ENCODE measurements at places on chromosomes 5 and 9.

DNA sequence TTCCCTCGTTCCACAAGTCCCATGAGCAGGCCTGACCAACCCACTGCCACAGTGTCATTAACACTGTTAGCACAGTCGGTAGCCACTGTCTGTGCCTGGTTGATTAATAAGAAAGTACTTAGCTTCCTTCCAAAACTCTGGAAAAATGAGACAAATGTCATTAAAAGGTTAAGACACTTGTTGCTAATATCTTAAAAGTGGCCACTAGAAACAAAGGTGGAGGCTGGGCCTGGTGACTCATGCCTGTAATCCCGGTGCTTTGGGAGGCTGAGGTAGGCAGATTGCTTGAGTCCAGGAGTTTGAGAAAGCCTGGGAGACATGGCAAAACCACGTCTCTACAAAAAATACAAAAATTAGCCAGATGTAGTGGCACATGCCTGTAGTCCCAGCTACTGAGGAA is 194.0 kb downstream of the PDZD2 start:
- no peak for DNase-seq

DNA sequence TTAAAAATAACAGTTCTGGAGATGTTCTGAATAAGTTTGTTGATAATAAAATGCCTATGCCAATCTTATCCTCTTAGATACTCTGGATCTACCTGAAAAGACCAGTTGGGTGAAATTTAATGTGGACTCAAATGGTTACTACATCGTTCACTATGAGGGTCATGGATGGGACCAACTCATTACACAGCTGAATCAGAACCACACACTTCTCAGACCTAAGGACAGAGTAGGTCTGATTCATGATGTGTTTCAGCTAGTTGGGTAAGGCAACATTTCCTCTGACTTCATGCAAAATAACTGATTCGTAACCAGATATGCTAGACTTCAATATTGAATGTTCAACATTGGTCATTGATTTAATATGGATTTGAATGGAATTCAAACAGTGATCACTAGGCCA is 27.0 kb downstream of the ERAP2 start:
- no peak for DNase-seq

DNA sequence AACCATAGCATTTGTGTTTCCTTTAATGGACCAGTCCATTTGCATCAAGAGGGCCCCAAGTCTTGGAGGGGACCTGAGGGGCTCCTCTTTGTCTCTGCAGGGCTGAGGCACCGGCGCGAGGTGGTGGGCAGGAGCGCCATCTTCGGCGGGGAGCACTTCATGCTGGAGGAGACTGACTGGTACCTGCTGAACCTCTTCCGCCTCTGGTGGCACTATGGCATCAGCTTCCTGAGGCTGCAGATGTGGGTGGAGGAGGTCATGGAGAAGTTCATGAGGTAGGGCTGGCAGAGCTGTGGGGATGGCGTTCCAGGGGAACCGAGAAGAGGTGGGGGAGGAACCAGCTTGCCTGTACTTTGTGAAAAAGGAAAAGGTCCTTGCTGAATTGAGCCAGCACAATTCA is 6.1 kb downstream of the PCYOX1L start:
- DNase-seq, result no peak

- no peak for DNase-seq
These were observed 181.5 kb upstream of the OTULINL start for GRCh38 chr5:14400085-14400484.

- DNase-seq, result no peak
These were observed 129.3 kb upstream of the EPB41L4A start for GRCh38 chr5:112548246-112548881.

- DNase-seq, result no peak
These were observed 357.6 kb upstream of the RPS23 start for GRCh38 chr5:82635561-82636288.

- peak; percentile 22 for DNase-seq
These were observed 58.9 kb downstream of the AUH start for GRCh38 chr9:91302831-91303230.

DNA sequence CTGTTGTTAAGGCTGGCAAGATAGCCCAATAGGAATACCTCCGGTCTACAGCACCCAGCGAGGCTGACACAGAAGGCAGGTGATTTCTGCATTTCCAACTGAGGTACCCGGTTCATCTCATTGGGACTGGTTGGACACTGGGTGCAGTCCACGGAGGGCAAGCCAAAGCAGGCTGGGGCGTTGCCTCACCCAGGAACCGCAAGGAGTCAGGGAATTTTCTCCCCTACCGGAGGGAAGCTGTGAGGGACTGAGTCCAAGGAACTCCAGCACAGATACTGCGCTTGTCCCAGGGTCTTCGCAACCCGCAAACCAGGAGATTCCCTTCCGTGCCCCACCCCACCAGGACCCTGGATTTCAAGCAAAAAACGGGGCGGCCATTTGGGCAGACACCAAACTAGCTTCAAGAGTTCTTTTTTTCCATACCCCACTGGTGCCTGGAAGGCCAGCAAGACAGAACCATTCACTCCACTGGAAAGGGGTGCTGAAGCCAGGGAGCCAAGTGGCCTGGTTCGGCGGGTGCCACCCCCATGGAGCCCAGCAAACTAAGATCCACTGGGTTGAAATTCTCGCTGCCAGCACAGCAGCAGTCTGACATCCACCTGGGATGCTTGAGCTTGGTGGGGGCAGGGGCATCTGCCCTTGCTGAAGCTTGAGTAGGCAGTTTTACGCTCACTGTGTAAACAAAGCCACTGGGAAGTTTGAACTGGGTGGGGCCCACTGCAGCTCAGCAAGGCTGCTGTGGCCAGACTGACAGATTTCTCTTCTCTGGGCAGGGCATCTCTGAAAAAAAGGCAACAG is 647.2 kb downstream of the BNC2 start:
- no peak for DNase-seq

- DNase-seq, result peak; percentile 72
These were observed 3.0 kb upstream of the TUBB4B start for GRCh38 chr9:137237759-137238726.

GRCh38 chr9:5596173-5596572 is 32.7 kb upstream of the RIC1 start:
- no peak for DNase-seq

DNA sequence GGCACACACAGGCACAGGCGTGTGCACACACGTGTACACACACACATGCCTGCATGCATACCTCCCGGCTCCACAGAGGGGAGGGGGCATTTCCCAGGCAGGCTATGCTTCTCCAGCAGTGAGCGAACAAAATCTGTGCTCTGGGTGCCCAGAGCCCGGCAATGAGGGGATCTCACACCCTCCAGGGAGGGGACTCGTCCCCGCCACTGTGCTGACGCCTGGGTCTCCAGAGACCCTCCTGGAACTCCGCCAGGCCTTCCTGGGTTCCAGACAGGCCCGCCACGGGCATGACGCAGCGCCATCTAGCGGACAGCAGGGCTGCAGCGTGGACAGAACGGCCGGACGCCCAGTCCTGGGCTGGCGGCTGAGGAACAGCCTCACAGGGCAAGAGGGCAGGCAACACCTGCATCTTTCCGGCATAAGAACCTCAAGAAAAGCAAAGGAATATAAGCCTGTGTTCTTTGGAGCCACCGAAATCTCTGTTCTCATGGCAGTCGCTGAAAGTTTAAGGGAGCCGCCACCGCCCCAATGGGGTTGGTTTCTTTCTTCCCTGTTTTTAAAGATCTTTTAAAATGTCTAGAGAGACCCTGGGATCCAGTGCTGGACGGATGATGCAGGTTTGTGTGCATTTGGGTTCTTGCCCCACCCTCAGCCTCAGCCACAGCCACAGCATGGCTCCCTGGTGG is 135.6 kb upstream of the PPP1R26 start:
- no peak for DNase-seq

GRCh38 chr5:80346055-80346454 is 26.3 kb downstream of the SPZ1 start:
- peak; percentile 7 for DNase-seq

- DNase-seq, result peak; percentile 76
These were observed 73.8 kb upstream of the ITGA2 start for GRCh38 chr5:52915176-52915875.

DNA sequence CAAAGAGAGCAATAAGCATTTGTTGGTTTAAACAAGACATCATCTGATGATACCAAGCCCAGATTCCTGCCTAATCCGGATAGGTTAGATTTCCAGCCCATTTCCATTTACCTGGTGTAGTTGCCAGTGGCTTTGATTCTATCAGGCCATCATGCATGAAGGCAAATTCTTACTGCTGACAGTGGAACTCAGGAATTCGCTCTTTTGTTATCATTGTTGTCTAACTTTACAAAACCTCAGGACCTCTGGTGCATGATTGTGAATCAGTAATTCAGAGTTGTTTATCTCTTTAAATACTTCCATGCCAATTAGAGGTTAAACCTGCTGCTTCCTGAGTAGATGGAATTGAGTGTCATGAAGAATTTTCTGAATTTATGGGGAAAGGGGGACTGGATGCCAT is 76.5 kb downstream of the C9orf152 start:
- no peak for DNase-seq

DNA sequence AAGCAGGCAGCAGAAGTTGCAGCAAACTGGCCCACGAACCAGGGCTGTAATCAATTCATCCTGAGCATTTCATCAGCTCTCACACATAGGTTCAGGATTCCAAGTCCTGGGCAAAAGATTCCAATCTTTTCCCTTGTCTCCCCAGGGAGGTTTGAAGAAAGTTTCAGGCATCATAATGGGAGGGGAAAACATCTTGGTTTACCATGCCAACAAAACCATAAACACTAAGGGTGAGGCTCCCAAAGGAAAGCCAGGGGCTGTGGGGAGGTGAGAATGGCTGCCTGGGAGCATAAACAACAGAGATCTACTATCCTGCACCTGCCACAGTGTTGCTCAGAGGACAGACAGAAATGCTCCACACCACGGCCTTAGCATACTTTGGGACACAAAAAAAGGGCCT is 94.6 kb downstream of the SH3TC2 start:
- DNase-seq, result no peak

GRCh38 chr9:34151398-34151797 is 24.9 kb upstream of the DCAF12 start:
- DNase-seq, result no peak

- no peak for DNase-seq
These were observed 942 bp downstream of the DCANP1 start for GRCh38 chr5:135446206-135446605.

DNA sequence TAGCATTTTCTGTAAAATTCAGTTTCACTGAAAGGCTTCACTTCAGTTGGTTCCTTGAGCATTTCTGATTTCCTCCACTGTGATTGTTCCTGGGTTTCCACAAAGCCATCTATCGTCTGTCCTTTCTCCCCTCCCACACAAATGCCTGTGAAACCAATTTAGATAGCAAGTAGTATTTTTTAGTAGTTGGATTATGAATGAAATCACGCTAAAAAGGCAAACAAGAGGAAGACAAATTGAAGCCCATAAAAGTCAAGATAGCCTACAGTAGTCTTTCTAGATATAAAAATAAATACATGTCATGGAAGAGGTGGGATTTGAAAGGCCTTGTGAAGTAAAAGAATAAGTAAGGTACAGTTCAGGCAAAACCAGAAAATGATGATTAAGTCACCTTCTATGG is 162.8 kb downstream of the ADAMTSL1 start:
- DNase-seq, result no peak

DNA sequence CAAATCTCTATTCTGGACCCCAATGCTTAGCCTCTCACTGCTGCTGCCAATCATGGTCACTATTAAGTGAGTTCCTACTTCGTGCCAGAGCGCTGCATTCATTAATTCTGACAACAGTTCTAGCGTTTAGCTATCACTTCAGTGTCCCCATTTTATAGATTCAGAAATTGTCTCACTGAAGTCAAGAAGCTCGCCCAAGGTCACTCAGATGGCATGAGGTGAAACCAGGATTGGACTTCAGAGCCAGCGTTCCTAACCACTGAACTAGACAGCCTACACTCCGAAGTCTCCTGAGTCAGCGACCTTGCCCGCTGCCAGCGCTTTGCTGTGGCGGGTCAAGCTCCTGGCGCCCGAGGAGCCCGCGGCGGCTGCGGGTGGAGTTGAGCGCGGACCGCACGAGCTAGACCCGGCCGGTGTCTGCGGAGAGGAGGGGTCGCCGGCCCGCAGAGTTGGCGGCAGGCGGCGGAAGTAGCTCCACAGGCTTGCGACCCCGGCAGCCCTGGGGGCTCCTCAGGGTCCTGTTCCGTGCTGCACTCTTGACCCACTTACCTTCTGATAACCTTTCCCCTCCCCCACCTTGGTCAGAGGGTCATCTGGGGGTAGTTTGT is 2.1 kb upstream of the GABRB2 start:
- no peak for DNase-seq

DNA sequence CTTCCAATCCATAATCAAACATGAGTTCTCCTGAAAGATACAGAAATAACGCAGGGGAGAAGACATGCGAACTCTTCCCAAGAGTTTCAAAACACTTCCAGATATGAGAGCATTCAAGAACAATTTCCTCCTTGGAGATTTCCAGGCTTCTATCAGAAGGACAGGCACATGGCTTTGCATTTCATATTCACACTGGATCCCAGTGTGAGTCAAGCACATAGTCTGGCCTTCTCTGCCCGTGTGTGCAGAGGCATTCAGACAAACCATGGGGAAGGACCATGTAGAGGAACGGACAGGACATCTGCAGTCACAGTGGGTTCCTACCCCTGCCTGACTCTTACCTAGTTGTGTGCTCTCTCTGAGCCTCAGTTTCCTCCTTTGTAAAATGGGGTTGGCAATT is 384.5 kb downstream of the NTRK2 start:
- DNase-seq, result no peak

GRCh38 chr5:155460501-155460931 is 447.0 kb downstream of the KIF4B start:
- DNase-seq, result no peak

- no peak for DNase-seq
These were observed 163.4 kb upstream of the MAP1B start for GRCh38 chr5:71943874-71944273.

DNA sequence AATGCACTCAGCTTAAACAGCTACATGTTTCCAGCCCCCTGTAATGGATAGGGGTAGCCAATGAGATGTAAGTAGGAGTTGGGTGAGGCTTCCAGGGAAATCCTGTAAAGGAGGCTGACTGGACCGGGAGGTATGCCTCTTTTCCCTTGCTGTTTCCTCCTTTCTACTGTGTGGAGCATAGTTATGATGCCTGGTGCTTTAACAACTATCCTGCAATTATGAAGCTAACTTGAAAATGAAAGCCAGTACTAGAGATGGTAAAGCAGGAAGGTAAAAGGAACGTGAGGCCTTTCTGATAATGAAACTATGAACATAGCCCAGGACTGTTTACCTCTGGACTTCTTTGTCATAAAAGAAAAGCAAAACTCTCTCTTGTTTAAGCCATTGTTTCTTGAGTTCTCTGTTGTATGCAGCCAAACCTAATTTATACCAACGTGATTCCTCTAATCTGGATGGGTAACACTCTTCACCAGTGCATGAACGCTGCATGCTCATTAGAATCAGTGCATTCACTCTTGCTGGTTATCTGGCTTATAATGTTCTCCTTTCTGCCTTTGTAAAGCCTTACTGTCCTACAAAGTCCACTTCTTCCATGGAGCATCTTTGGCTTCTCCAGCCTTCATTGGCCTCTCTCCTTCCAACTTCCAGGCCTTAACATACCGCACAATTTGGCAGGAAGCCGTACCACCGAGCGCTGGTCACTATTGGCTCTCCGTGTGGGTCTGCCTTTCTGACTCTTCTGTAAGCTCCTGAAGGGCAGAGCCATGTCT is 8.3 kb upstream of the ARHGEF28 start:
- no peak for DNase-seq

- DNase-seq, result no peak
These were observed 256.2 kb downstream of the TAF11L14 start for GRCh38 chr5:17890501-17890900.

Measured in putamen (tissue), 1 donor.